Osteocyte (in vitro differentiated cells): ENCODE measurements at places on chromosomes 4 and X. TPM values are rescaled to one million over a fixed set of nuclear protein-coding genes. Genes with fewer than 3 reads are reported as not detected.

Gene PAGE1
- not detected in 2 replicates for total RNA-seq

Gene CUL4B
- total RNA-seq = 77.7 and 78.6 TPM in 2 replicates

Gene PYURF
- 67.0 and 69.1 TPM in 2 replicates for total RNA-seq

Gene IL2RG
- total RNA-seq = not detected in 2 replicates

Gene SPANXA2
- total RNA-seq = not detected in 2 replicates

Gene GSX2
- 0.35 and 0.47 TPM in 2 replicates for total RNA-seq

Gene FAT4
- total RNA-seq = 106 and 114 TPM in 2 replicates

Gene HSFX1
- 1.6 and 2.1 TPM in 2 replicates for total RNA-seq

Gene PNCK
- 3.6 and 5.1 TPM in 2 replicates for total RNA-seq

Gene PCSK1N
- 13.1 and 14.8 TPM in 2 replicates for total RNA-seq

Gene SPRY1
- total RNA-seq = 51.0 and 51.7 TPM in 2 replicates

Gene ADAMTS3
- total RNA-seq = 0.94 and 1.4 TPM in 2 replicates

- no peak for DNase-seq
Observed at GRCh38 chrX:11789809-11790208, 31.8 kb downstream of the MSL3 start.

DNA sequence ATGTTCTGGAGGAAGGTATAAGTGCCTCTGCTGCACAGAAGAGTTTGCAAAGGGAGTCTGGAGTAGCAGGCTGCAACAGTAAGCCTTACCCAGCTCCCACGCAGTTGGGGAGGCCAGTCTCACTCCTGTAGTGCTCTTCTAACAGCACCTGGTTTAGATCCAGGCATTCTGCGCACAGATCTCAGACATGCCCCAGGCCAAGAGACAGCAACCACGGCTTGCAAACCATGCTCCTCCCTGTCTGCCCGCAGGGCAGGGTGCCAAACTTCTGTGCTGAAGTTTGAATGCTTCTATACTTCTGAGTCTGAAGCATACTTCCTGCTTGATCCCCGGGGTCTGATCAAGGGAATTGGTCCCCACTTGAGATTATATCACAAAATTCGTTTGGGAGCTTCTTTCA, 106.3 kb downstream of the LINC00632 start:
- DNase-seq = no peak

GRCh38 chrX:68571610-68572311, 72.9 kb downstream of the YIPF6 start:
- no peak for DNase-seq

DNA sequence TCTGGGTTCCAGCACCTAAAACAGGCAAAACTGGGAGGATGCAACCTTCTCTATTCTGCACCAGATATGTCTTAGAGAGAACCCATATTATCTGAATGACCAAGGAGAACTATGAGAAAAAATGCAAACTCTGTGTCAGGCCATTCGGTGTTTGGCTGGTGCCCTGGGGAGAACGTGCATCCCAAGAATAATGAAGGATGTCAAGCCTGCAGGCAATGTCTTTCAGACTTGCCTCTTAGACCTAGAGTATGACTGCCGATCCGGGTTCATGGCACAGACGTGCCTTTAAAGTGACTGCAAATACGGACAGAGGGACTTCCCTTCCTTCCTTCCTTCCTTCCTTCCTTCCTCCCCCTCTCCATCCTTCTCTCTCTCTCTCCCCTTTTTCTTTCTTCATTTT, 6.9 kb downstream of the XAGE1B start:
- DNase-seq = no peak

GRCh38 chr4:38366456-38366855, 297.5 kb upstream of the KLF3 start:
- no peak for DNase-seq

DNA sequence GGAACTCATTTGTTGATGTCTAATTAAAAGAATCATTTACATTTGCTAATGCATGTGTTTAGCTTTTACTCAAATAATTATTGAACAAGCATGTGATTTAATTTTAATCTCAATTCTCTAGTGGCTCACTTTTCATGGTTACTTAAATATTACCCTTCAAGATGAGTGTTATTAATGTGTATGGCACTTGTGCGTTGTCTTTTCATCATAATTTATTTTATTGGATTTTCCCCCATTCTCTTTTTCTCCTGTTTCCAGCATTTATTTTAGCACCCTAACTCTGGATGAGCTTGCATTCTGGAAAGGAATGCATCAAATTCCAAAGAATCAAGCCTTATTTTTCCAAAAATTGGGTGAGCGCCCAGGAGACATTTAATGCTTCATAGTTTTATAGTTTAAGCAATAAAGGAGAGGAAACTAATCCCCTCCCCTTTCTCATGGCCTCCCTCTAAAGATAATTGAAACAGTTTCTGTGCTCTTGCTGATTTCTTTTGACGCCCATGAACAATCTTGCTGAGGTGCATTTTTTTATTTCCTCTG, 191.1 kb upstream of the FAT4 start:
- DNase-seq = no peak

DNA sequence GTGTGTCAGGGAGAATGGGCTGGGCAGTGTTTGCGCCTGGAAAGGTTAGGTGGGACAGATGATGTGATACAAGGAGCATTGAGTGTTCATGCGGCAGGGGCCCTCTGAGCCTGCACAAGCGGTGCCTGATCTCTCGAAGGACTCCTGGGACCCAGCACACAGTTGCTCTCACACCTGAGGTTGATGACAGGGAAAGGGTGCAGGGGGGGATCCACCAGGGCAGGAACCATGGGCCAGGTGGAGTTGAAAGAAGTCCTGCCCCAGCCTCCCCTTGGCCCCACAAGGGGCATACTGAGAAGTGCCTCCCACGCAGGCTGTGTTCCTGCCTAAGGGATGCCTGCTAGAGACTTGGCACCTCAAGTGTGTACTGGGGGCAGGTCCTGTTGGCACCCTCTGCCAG, 33.1 kb downstream of the TKTL1 start:
- no peak for DNase-seq

DNA sequence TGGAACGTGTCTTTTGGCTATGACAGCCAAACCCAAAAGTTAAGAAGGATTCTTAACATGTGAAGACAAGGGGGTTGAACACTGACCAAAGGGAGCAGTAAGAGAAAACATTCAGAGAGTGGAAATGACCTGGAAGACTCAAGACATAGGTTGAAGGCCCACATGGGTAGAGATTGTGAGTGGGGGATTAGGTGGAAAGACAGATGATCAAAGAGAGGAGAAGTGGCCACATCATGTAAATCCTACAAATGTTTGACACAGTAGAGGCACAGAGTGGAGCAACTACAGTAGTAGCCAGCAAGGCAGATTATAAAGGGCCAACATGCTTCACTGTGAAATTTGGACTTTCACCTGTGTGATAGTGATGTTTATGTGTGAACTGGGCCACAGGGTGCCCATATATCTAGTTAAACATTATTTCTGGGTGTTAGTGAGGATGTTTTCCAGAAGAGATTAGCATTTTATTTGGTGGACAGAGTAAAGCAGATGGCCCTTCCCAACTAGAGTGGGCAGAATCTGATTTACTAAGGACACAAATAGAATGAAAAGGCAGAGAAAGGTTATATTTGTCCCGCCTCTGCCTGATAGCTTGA, 559.3 kb downstream of the RAB28 start:
- DNase-seq = no peak

DNA sequence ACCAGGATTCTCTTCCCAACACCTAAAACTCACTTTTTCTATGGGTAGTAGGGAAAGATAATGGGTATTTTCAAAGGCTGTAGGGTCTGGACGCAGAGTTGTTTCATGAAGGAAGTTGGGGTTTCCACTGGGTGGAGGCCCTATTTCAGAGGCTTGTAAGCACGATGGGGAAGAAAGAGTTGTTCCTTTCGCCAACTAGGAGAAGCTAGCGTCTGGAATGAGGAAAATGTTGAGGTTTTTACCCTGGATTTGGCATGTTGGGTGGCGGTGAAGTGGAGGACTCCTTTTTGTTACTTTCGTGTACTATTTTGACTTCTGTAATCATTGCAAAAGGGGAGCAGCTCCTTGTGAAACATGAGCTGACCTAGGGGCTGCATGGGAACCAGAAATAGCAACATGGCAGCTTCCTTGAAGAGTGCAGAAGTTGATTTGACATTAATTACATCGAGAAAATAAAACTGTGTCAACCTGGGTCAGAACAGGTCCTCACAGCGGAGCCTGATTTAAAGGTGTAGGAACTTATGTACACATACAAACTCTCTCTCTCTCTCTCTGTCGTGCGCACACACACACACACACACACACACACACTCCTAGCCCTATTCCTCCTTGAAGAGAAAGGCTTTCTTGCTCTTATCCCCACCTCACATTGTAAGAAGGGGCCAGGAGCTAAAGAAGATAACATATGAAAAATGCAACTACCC, 19.1 kb downstream of the VSIG4 start:
- no peak for DNase-seq

- DNase-seq = no peak
Observed at GRCh38 chrX:132848296-132848970, 110.0 kb downstream of the HS6ST2 start.

DNA sequence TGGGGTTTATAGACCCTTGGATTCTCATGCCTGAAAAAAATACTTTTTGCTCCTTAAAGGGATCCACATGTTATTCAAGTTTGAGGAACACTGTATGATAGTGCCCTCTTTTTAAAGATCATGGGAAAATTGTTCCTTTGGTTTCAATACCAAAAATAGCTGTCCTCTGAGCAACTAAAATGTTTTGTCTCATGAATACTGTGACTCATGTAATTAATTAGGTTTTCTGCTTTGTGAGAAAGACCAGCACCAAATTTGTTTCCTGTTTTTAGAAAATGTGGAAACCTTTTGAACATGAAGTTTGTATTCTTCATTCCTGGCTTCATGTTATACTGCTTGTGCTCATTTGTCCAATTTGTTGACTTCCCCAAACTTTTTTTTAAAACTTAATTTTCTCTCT, 127.6 kb upstream of the SH3RF1 start:
- DNase-seq = no peak

- no peak for DNase-seq
Observed at GRCh38 chr4:117001077-117001476, 84.3 kb downstream of the TRAM1L1 start.

DNA sequence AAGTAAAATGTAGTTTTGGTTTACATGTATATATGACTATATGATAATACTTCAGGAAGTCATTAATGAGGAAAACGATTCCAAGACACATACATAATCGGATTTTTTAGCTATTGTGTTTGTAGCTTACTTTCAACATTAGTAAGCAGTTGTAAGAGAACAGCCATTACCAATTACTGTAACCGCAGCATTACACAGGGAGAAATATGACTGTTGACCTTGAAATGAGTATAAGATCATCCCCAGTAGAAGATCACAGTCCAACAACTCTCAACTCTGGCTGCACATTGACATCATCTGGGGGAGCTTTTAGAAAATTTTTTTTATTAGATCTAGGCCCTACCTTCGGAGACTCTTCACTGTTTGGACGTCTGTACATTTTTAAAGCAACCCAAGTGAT, 762.0 kb upstream of the MAGEB2 start:
- no peak for DNase-seq

GRCh38 chrX:15033917-15034316, 160.7 kb downstream of the MOSPD2 start:
- DNase-seq = no peak

- DNase-seq = no peak
Observed at GRCh38 chr4:188779581-188779980, 640.3 kb downstream of the TRIML1 start.

DNA sequence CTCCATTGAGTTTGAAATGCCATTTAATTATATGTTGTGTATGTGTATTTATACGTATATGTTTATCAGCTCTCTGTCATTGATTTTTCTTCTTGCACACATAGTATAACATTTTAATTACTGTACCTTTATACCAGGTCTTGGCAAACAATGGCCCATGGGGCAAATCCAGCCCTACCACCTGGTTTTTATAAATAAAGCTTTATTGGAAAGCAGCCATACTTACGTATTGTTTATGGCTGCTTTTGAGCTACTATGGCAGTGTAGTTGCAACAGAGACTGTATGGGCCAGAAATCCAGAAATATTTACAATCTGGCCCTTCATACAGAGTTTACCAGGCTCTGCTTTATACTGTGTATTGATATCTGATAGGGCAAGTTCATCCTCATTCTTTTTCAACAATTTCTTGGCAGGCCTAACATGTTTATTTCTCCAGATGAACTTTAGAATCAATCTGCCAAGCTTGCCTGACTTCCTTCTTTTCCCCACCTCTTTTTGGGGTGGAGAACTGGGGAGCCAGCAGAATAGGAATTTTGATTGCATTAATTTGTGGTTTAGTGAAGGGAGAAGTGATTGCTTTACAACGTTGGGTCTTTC, 15.8 kb downstream of the DCUN1D4 start:
- no peak for DNase-seq

DNA sequence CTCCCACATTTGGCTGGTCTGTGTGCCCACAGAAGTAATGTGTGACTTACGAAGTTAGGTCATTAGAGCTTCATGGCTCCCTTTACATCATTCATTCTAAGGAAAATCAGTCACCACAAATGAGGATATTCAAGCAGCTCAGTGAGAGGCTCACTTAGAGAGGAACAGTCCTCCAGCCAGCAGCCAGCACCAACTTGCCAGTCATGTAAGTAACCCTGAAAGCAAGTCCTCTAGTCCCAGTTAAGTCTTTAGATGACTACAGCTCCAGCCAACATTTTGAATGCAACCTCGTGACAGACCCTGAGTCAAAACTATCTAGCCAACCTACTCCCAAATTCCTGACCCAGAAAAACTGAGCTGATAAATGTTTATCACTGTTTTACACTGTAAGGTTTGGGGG, 71.3 kb downstream of the LRBA start:
- DNase-seq = no peak

- DNase-seq = no peak
Observed at GRCh38 chr4:155033604-155034003, 174.8 kb upstream of the NPY2R start.

DNA sequence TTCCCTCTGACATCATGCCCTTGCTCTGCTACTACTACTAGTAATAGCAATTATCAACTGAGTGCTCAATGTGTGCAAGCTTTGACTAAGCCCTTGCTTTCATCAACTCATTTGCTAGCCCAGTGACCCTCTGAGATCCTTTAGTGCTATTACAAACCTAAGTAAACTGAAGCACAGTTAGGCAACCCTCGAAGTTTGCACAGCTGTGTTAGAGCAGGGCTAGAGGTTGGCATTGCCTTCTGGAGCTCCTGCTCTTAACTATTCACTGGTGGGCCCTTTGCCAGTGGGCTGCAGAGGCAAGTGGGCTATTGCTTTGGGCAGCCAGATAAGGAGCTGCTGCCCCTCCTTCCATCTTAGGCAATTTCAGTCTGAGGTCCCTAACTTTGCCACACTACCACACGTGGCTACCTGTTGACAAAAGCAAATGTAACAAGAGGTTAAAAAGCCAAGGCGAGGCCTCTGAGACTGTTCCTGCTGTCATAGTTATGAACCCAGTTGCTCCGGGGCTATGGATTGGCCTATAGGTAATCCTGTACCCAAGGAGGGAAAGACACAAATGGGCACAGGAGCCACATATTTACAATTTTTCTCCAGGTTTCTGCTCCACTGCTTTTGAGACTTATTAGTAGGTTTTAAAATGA, 41.5 kb upstream of the ANKRD50 start:
- DNase-seq = no peak
